ENCODE measurements at places on chromosomes 4 and X.
A peak's percentile ranks its signal among the peaks of the same experiment; 100 is the strongest.

- no peak for DNase-seq
Observed at GRCh38 chrX:12919051-12919450, 12.6 kb downstream of the TLR8 start.

- DNase-seq = no peak
Observed at GRCh38 chr4:62004881-62005280, 804.8 kb downstream of the ADGRL3 start.

GRCh38 chr4:139603576-139604410, 47.8 kb upstream of the SETD7 start:
- DNase-seq = peak; percentile 67

GRCh38 chr4:117001077-117001476, 84.3 kb downstream of the TRAM1L1 start:
- no peak for DNase-seq

DNA sequence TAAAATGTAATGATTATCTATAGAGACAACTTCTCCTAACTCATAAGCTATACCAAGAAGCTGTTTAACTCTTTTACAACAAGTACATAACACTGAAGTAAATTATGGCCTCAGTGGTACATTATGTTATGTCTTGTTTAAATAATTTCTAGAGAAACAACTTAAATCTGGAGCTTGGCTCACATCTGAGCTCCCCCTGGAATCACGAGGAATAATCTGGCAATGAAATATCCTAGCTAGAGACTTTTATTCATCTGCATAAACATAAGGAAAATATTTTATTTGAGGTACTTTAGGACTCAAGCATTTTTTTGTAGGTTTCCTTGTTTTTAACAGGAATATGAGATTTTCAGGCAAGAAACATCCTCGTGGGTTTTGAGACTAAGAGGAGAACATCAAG, 354.7 kb upstream of the SLC7A11 start:
- DNase-seq = no peak

DNA sequence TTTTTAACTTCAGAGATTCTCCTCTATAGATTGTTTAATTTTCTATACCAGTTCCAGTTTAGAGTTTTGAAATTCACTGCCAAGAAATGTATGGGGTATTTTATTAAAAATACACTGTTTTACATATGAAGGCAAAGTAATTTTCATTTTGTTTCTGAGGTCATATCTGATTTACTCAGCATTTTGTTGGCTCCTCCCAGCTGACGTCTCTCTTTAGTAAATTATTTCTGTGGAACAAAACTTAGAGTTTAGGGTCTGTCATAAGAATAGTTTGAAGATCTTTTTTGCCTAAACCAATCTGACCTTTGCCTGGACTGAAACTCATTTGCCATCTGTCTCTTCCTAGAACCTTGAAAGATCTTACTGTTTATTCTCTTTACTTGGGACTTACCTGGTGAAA, 16.9 kb downstream of the FNIP2 start:
- DNase-seq = no peak

- peak; percentile 8 for DNase-seq
Observed at GRCh38 chrX:155632431-155633100, 19.8 kb upstream of the TMLHE start.

GRCh38 chrX:9591496-9591895, 126.6 kb downstream of the TBL1X start:
- DNase-seq = no peak

DNA sequence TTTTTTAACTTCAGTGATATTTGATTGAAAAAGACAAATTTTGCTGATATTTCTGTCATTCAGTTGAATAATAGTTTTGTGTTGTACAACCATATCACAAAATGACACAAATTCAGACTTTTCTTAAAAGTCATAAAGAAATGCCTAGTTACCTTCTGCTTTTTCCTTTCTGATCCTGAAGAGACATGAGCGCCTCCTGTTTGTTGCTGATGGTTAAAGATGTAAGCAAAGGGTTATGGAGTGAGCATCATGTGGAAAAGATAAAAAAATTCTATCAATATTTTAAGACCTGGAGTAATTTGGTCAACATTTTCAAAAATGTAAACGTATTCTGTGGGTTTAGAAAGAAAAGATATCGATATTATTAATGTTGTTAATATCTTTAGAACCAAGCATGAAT, 669.9 kb upstream of the NR3C2 start:
- no peak for DNase-seq

DNA sequence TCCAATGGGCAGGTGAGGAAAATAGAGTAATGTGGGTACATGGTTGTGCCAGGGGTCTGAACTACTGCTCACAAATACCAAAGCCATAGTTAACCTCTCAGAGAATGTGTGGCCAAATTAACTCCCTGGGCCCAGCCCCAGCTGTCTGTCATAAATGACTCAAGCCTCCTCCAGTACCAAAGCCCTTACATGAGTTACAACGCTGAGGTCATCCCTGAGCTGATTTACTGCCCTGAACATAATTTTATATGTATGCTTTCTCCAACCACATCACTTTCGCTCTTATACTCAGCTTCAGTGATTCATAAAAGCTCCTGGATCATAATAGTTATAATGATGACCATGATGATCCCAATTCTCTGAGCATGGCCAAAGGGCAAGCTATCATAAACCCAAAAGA, 283.9 kb downstream of the NKX6-1 start:
- DNase-seq = no peak

DNA sequence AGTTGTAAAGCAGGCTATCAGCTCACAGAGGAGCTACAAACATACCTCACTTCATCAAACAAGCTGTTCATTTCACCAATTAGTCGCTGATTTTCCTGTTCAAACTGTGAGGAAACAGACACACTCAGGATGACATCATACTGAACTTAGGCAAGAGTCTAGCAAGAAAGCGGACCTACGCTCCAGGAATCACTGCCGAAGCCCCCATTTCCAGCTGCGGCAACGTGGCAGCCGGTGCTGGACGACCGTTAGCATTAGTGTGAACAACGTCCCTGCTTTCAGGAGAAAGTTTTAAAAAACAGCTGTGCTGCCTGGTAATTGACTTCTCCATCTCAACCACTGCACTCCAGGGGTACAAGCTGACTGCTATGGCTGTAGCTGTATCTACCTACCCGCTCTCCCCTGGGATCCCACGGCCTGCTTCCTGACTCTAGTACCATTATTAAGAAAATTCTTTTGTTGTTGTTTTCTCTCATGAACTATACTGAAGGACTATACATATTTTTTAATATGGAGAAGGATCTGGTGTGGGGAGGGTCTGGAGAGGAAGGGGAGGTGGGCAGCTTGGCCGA, 38.3 kb downstream of the NSG1 start:
- DNase-seq = no peak

GRCh38 chrX:16855363-16856075, 14.6 kb downstream of the RBBP7 start:
- no peak for DNase-seq

GRCh38 chrX:30468471-30468870, 109.1 kb downstream of the TASL start:
- no peak for DNase-seq

DNA sequence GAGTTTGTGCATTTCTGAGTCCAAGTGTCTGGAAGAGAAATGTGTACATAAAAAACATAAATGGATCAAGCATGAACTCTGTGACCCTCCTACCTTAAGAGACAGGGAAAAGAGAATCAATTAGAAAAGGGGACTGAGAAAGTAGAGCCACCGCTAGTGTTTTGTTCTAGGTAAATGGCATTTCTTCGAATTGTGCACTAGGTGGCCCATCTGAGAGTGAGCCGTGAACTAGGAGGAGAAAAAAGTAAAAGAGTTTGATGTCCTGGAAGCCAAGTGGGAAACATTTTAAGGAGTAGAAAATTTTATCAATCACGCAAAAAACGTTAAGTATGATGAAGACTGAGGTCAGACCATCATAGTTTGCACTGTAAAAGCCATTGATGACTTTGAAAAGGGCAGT, 55.1 kb downstream of the NAF1 start:
- DNase-seq = no peak

DNA sequence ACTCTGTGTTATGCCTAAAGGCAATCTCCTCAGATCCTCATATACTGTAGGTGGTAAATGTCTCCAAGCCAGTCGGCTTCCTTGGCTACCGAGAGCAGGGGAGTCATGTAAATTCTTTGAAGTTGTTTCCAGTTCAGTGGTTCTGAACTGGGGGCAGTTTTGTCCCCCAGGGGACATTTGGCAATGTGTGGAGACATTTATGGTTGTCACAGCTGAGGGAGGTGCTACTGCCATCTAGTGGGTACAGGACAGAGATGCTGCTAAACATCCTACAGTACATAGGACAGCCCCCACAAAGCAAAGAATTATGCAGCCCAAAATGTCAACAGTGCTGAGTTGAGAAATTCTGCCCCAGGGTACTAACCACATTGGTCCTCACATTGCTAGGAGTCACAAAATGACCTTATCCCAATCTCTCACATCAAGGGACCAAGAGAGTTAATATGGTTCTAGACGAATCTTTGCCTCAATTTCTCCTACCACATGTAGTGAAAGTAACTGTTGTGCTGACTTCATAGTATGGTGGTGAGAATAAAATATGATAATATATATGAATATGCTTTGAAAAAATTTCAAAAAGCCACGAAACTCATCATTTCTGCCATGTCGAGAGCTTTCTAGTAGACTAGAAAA, 104.4 kb upstream of the ARHGAP24 start:
- peak; percentile 47 for DNase-seq

DNA sequence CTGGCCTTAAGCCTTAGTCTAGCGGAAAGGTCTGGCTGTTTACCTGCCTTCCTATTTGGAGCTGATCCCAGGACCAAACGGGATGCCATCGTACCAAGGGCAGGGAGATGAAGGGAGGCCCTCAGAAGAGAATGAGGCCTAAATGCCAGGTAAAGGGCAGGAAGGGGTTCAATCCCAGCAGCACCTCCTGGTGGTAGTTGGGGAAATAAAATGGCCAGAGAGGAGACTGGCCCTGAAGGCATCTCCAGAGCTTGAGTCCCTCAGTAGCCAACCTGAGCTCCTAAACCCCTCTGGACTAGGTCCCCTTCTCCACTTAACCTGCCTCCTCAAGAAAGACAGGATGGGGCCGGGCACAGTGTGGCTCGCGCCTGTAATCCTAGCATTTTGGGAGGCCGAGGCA, 53.7 kb downstream of the KDM5C start:
- no peak for DNase-seq

GRCh38 chrX:67114635-67115034, 429.2 kb upstream of the AR start:
- DNase-seq = no peak

GRCh38 chr4:8248091-8248490, 21.5 kb upstream of the HTRA3 start:
- no peak for DNase-seq

GRCh38 chr4:182261651-182262223, 18.5 kb downstream of the TENM3 start:
- no peak for DNase-seq

GRCh38 chrX:111167334-111167733, 71.3 kb downstream of the PAK3 start:
- DNase-seq = no peak

- no peak for DNase-seq
Observed at GRCh38 chr4:54566608-54567007, 91.1 kb upstream of the KIT start.

DNA sequence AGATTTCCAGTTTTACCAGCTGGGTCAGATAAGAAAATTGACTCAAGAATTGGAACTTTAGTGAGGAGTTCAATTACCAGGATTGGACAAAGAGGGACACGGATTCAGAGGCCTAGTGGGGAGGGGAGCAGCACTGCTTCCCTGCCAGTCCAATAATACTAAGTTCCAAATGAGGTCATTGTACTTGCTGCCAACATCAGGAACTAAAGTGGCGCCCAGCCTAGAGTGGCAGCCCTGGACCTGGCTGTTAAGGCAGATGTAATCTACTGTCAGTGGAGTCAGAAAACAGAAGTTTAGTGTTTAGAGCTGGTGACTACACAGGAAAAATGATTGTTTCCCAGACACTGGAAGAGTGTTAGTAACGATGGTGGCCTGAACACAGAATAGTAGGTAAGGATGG, 42.7 kb upstream of the RAPGEF2 start:
- no peak for DNase-seq

DNA sequence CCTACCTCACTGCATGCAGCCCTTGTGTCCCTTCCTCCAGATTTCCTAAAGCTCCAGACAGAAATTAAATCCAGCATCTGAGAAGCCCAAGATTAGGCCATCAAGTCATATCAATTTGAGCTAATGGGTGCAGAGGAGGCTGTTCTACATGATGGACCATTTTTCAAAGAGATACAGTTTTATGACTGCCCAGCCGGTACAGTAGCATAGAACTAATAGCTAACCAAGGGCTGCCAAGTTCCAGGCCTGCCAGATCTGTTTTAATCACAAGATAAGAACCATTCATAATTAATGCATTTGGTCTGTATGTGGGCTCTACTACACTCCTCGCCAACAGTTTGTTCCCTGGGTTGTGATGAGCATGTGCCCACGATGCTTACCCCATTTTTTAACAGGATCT, 73.9 kb upstream of the PLAC1 start:
- DNase-seq = no peak

- DNase-seq = peak; percentile 42
Observed at GRCh38 chrX:134753718-134754008, 95.4 kb upstream of the PLAC1 start.

GRCh38 chrX:113058634-113059033, 218.0 kb upstream of the AMOT start:
- DNase-seq = no peak

DNA sequence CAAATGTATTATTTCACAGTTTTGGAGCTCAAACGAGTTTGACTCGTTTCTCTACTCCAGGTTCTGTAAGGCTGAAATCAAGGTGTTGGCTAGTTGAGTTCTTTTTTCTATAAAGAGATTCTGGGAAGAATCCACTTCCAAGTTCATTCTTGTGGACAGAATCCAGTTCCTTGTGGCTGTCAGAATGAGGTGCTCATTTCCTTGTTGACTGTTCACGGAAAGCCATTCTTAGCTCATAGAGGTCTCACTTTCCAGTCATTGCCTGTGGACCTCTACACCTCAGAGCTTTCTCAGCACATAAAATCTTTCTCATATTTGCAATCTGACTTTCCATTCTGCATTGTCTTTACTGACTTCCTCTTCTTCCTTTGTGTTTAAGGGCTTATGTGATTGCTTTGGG, 62.9 kb downstream of the SYTL5 start:
- DNase-seq = no peak

DNA sequence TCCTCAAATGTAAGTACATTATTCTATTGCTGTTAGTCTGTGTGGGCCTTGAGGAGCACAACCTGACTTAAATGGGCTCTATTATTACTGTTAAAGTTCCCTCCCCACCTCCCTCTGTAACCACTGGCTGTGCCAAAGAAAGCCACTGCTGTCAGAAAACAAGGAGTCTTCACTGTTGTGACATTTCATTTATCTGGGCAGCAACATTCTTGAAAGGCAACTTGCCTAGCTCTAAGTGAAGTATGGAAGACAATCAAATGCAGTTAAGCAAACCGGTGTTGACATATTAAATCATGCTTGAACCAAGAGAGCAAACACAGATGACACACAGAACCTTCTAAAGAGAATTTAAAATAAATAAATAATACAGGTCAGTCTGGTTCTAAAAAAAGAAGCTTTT, 81.0 kb downstream of the EPHA5 start:
- no peak for DNase-seq
